Fibroblast of the conjunctiva (primary cell): ENCODE measurements at places on chromosomes 1 and 21.
A peak's percentile ranks its signal among the peaks of the same experiment; 100 is the strongest.

DNA sequence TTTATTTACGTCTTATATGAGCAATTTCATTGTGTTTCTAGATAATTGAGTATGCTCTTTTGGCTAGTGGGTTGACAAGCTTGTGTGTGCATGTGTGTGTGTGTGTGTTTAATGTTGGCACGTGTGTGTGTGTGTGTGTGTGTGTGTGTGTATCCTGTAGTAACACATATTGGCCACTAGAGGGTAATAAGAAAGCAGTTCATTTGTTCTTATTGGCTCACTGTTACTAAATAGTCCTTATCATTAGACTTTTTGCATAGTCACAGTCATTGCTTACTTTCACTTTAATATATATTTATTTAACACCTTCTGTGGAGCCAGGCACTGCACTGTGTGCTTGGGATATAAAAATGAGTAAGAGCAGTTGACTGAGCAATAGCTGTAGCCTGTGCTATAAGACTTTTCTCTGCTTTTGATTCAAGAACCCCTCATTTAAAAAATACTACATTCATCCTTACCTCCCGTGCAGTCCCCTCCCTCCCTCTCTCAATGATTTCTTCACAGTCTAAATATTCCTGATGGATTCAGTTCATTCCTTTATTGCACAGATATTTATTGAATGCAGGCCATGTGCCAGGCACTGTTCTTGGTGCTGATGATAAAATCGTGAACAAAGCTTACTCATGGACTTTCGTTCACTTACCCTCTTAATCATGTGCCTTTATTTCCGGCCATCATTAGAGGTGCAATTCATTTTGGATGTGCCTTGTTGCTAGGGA, 96.7 kb downstream of the DYRK1A start:
- DNase-seq: peak; percentile 40

- DNase-seq: peak; percentile 64
Measured at GRCh38 chr1:85274969-85275453, 1.4 kb downstream of the BCL10 start.

DNA sequence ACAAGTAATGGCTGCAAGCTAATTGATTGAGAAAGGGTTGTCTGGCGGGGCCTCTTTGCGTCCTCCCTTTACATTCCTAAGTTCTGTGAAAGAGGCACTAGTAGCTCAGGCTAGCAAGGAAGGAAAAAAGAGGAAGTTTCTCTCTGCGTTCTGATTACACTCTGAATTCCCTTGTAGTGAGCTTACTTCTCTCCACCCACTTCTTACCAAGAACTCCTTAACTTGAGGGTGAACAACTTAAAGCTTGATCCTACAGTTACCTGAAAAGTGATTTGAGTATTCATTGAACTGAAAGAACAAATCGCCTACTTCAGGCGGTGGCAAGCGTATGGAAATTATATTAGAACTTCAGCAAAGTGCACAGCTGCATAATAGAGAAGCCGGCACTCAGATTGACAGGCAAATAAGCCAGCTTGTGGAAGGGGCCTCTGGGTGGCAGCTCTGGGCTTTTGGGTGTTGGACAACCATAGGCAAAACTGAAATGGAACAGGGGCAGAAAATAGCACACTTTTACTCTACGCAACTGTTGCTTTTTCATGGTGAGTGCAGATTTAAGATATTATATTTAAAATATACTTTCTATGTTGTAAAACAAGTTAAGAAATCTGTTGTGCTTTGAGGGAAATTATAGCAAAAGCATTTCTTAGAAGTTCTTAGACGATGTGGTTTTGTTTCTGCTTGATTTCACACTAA, 464.5 kb downstream of the USP25 start:
- DNase-seq: peak; percentile 84

DNA sequence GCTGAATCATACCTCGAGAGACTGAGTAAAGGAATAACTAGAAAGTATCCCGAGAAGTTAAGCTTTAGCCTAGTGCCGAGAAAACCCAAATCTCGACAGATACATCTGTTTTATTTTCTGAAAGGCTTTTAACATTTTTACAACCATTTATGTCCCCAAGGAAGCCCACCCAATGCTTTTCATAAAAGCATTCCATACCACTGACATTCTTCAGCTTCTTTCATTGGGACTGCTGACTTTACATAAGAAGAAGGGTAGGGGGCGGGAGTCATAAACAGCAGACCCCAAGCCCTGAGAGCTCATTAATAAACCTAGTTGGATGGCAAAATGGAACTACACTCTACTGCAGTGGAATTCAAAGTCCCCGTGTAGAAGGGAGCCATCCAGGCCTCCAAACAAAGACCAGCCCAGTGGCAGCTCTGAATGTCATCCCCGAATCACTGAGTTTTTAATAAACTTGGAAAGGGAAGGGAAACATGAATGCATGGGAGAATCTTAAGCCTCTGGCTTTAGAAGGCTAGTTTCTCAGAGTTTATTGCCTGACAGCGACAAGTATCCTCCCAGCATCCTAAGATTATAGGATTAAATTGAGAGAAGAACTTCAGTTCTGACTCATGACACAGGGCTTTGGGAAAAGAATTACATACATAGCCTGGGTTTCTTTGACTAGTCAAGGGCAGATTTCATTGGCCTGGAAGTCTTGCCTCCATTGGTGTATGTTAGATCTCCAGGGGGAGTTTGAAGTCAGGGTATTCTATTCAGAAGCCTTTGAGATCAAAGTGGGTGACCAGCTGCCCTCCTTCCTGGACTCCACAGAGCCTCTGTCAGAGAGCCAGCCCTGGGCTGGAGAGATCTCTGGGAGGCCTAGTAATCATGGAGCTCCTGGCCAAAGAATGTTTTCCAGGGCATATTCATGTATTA, 3.7 kb downstream of the ATF3 start:
- no peak for DNase-seq

DNA sequence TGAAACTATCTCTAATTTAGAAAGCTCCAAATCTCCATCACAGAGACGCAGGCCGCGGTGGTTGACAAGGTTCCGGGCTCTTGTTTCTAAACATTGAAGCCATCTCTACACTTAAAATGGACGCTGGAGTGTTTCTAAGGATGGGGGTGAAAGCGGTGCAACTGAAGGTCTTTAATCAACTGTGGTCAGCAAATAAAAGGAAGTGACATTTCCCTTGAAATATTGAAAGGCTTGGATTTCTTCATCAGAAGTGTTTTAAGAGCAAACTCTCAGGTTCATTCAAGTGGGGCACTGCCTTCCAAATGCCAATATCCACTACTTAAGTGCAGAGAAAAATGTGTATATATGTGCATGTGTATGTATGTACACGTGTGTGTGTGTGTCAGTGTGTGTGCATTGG, 117.3 kb downstream of the KAZN start:
- DNase-seq: no peak

GRCh38 chr1:16112596-16113555, 39.4 kb upstream of the FAM131C start:
- DNase-seq: no peak

- DNase-seq: no peak
Measured at GRCh38 chr1:50329332-50329932, 93.8 kb downstream of the DMRTA2 start.

DNA sequence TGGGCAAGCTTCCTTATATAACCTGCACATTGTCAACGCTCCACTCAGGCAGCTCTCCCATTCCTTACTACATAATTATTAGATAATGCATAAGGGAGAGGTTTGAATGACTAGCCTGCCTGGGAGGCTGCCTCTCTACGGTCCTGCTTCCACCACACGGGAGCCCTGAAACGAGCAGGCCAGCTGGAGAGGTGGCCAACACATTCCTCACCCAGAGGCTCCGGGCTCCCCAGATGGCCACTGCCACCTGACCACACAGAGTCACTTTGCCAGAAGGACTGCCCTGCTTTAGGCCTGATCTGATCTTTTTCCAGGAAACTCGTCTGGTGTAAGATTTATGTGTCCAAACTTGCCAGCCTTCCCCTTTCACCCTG, 27.9 kb downstream of the HIVEP3 start:
- DNase-seq: no peak

DNA sequence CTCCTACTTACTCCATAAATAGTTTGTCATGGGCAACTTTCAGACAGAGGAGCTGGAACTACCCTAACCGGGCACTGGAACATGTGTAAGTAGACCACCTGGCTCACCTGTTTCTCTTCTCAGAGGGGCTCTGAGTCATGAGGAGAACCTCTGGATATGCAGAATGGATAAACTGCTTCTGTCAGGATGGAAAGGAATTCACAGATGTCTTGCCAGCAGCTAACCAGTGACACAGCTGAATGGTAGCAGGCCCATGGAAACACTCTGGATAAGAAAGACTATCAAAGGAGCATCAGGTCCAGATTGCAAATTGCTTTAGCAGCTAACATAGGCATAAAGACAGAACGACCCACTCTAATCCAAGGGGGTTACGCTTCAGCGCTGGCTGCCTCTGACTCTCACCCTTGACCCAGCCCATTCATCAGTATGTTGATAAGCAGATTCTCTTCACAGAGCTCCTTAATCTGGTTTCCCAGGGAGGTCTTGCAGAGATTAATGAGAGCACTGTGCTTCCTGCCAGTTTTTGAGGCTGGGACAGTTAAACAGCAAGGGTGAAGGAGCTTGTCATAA, 54.2 kb downstream of the HIVEP3 start:
- no peak for DNase-seq

DNA sequence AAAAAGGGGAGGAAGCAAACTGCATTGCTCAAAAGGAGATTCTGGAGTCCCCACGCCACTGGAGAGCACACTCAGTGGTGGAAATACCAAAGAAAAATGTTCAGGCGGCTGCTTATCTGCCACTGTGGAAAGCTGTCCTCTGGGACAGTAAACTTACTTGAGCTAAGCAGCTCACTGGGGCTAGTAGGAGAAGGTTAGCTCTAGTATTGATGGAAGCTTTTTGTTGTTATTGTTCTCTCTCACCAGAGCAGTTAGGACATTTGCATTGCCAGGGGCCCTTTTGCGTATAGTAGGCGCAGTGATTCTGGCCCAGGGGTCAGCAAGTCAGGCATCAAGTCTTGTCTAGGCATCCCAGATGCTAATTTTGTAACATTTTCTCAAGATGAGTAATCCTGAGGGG, 15.6 kb downstream of the BACE2 start:
- no peak for DNase-seq

- DNase-seq: no peak
Measured at GRCh38 chr21:15626031-15626430, 103.8 kb upstream of the USP25 start.

DNA sequence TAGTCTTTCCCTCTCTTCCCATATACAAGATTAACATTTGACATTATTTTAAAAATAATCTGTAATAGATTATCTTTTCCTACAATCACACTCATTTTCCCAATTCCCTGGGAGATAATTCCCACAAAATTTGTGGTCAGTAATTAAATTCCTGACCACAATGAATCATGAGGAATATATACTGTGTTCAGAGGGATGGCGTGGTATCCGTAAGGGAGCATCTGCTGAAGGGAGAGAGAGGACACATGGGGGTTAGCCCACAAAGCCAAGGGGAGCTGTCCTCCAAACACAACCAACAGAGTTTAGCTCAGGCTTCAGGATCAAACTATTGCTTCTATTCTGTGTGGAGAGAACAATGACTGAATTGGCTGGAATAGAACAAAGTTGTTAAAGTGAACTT, 57.1 kb upstream of the PPP2R5A start:
- DNase-seq: no peak

GRCh38 chr1:211731456-211732292, 56.3 kb upstream of the NEK2 start:
- no peak for DNase-seq

GRCh38 chr1:212234431-212235395, 50.5 kb upstream of the PPP2R5A start:
- peak; percentile 90 for DNase-seq

- no peak for DNase-seq
Measured at GRCh38 chr1:163980394-163980793, 578.6 kb upstream of the PBX1 start.

DNA sequence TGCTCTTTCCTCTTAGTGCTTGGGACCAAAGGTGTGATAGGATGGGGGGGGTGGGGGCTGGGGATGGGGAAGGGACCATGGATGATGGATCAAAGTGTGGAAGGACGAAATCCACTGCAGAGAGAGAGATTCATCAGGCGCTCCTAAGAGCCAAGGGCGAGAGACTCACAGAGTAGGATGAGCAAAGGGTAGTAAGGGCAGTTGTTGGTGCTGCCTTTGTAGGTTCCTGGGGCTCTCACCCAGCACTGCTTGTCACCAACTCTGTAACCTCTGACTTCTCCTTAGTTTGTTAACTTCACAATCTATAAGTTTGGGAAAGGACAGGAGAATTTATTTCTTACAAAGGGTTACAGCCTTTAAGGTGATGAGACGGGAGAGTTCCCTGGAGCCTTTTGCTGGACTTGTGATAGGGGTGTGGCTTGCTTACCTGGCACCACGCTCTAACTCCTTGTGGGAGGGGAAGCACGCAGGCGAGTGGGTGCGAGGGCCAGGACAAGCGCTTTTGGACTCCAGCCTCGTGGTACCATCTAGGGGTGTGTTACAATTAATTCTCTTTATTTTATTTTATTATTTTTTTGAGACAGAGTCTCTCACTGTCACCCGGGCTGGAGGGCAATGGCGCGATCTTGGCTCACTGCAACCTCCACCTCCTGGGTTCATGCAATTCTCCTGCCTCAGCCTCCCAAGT, 1.6 kb upstream of the PDXK start:
- no peak for DNase-seq

DNA sequence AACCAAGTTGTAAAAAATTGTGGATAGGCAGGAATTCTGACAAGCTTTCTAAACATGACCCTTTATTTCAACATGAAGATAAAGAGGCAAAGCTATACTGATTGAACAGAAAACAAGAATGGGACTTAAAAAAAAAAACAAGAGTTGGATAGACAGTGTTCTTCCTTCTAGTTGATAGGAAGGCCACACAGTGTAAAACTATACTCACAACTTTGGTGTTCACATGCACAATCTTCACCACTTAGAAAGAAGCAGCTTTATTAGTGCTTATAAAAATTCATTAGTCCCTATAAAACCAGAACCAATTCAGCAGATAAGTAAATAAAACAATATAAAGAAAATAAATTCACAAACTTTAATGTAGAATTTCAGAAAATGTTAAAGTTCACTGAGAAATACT, 101.8 kb downstream of the AKT3 start:
- DNase-seq: no peak

DNA sequence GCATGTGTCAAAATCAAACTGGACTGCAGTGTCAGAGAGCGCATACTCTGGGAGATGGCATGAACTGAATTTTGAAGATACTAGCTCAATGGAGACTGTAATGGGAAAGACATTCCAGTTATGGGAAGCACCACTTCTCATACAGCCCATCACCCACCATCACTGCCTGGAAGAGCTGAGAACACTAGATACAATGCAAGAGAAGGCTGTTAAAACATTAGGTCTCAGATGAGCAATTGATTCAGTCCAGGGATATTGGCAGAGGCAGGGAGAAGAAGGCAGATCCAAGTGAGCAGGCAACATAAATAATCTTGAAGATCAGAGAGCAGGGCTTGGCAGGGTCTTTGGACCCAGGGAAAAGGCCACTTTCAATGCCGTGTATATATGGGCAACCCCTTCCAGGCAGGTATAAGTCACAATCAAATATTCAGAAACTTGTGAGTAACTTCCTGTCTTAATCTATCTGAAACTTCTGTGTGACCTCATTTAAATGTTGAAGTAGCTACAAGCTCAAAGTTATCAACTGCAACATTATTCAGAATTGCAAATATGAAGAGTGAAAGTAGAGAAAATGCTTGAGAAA, 290.3 kb upstream of the SGIP1 start:
- no peak for DNase-seq

- no peak for DNase-seq
Measured at GRCh38 chr21:38863291-38863690, 57.6 kb downstream of the ETS2 start.
